ENCODE measurements at places on chromosomes 7 and 10.

DNA sequence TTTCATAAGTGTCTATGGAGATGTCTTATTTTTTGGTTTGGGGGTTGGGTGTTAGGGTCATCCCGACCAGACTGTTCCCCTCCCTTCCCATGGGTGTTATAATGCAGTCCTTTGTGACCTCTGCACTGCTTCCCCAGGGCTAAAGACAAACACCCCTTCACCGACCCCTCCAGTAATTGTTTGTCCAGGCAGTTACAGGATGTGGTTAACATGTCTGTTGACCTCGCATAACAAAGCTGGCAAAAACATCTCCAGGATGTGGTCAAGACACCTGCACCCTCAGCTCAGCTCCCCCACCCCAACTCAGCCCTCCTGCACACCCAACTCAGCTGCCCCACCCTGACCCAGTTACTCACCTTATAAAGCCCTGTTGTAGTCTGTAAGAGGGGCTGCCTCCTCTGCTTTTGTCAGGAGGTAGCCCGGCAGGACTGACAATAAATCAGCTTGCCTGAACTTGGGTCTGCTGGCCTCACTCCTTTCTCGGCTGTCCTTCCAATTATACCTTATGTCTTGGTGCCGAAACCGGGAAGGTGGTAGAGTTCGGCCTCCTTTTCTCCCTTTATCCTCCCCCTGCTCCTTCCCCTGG lies 102.2 kb downstream of the ZNF92 start:
- DNase-seq = no peak

DNA sequence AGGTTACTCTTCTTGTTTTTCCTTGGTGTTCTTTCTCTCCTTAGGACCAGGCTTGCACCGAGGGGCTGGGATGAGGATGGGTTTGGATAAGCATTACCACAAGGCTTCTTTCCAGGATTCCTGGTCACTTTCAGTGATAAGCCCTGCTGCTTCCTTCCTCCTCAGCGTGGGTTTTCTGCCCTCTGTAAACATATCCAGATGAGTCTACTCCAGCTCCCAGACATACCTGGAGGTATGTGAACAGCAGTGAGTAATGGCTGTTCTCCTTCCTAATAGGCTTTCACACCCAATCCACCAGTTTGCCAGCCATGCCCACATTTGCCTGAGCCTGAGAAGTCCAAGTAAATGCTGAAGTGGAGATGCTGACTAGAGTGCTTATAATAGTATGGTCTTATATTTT lies 229.8 kb upstream of the YAE1 start:
- no peak for DNase-seq

- DNase-seq = no peak
Measured at GRCh38 chr10:25745976-25746375, 188.1 kb upstream of the MYO3A start.

GRCh38 chr10:69107176-69107490 lies 16.8 kb upstream of the VPS26A start:
- DNase-seq = no peak

DNA sequence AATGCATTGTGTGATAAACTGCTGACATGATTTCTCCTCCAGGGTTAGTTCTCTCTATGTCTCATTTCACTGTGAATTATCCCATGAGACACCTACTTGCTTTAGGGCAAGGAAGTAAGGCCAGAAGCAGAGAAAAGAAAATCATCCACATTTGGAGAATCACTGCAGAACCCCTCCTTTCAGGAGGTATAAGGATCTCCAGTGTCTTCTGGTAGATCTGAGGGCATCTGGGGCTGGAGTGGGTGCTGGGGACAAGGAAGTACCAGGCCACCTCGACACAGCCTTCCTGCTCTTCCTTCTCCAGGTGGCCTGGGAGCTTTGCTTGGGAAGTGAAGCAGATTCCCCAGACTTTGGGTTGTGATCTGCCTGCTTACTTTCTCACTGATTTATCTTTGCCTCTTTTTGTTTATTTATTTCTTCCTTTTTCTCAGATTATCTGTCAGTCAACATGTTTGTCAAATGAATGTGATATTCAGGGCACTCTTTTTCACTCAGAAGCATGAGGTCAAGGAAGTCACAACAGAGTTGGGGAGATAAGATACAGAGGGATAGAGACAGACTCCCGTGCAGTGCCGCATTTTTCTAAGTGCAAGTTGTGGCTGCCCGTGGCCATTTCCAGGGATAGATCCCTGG lies 12.4 kb upstream of the CAMK2G start:
- DNase-seq = no peak

GRCh38 chr7:86788948-86789347 lies 145.2 kb downstream of the GRM3 start:
- DNase-seq = no peak

- DNase-seq = peak; percentile 8
Measured at GRCh38 chr10:6669269-6669859, 89.3 kb upstream of the PRKCQ start.

DNA sequence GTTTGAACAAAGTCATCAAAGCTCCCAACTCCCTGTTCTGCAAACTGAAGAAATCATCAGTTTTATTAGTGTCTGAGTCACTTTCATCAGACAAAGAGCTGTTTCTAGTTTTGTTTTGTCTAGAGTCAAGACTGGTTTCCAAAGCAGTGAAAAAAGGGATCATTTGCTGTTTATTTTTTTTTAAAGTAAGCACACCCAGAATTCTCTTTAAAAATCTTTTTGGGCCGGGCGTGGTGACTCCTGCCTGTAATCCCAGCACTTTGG lies 972.0 kb upstream of the CELF2 start:
- no peak for DNase-seq

DNA sequence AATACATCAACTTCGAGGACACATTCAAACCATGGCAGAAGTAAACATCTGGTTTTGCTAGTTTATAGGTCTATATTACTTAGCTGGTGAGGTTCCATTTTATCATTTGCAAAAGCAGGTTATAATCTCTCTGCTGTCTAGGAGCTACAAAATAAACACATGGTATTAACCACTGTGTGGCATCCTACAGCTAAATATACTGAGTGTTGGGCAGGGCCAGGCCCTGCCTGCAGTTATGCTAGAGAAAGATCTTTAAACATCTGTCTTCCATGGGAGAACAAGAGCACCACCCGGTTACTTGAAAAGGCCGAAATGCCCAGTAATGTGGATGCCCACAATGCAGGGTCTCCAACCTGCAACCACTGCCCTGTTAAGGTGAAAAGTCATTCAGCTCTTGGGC lies 20.6 kb upstream of the FKBP9 start:
- DNase-seq = no peak

- no peak for DNase-seq
Measured at GRCh38 chr10:69679736-69680135, 49.7 kb downstream of the FAM241B start.

- no peak for DNase-seq
Measured at GRCh38 chr7:18508443-18509427, 13.2 kb downstream of the HDAC9 start.

- DNase-seq = no peak
Measured at GRCh38 chr7:78264105-78264504, 465.5 kb downstream of the PHTF2 start.

DNA sequence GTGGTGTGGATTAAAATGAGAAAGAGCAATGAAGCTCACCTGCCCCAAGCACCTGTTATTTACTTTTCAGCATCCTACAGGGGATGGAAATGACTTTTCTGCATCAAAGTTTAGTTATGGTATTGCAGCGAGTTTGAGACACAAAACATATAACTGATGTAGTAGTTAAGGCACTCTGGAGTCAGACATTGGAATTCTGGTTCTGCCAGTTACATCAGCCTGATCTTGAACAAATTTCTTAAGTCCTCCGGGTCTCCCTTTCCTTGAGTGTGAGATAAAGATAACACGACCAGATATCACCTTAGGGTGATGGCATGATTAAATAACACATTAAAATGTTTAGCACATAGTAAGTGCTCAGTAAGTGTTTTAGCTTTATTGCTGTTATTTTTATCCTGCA lies 97.4 kb downstream of the ATXN7L1 start:
- DNase-seq = no peak

DNA sequence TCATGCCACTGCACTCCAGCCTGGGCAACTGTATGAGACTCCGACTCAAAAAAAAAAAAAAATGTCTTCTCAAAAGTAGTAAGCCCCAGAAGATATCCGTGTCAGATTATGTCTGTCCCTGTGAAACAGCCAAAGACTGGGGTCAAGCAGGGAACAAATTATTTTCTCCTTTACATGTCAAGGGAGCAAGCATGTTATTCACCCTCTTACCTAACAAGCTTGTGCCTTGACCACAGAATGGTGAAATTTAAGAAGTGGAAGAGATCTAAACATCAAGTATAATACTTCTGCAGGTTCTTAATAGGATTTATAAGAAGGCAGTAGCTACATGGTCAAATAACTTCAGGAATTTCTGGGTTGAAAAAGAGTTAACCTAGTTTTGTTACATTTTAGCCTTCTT lies 187.9 kb downstream of the ZNF365 start:
- DNase-seq = no peak

DNA sequence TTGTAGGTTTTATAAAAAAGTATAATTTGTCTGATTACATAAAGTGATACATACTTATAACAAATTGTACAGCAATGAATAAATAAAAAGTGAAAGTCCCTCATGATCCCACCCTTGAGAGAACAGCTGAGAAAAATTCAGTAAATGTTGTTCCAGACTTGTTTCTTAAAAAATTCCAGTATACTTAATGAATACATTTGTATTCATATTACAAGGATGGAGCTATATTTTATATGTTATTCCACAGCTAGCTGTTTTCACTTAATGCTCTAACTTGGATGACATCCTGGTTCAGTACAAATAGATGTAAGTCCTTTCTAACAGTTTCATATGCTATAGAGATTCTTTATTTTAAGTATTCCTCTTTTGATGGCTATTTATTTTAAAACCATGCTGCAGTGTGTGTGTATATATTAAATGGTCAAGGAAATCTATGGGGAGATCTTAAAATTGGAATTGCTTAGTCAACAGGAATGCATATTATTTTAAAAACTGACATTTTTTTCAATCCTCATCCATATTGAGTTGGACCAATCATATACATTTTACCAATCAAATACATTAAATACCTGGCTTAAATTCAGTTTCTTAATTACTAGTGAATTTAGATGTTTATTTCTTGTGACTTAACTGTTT lies 8.9 kb downstream of the STAMBPL1 start:
- no peak for DNase-seq

DNA sequence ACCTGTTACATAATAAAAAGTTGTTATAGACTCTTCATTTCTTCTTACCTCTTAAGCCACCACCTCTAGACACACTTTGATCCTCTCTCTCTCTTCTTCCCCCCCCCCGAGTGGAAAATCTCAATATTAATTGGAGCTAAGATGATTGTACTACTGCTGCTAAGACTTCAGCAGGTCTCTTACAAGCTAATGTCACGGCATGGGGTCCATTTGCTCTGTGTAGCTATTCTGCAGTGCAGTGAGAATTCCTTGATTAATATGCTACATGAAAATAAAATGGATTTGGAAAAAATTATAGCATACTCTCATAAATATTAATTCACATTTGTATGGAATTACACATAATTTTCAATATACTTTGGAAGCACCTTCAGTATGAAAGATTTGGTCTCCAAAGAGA lies 297.2 kb downstream of the AUTS2 start:
- no peak for DNase-seq

DNA sequence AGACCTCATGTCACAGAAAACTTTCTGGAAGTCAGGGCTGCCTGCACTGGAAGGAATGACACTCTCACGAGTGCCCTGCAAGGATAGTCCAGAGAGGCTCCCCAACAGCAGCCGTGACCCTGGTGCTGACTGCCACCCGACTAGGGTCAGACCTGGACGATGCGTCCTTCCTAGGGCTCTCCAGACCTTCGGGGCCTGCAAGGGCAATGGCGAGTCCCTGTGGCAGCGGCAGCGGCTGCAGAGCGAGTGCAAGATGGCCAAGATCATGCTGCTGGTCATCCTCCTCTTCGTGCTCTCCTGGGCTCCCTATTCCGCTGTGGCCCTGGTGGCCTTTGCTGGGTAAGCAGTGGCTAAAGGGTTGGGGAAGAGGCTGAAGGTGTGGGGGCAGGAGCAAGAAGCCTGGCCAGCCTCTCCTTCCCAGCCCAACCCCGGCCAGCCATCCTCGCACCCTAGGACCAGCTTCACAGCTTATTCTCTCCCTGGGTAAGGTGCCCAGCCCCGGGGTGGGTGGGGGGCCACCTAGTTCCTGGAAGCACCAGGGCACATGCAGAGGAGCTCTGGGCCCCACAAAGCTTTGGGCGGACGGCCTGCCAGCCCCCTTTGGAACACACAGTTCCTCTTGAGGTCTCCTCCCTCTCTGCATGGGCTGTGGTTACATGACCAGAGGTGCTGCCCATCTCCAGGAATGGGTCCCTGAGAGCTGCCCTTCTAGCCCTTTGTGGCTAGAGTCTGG lies 5.5 kb downstream of the OPN4 start:
- no peak for DNase-seq

GRCh38 chr10:78754269-78755062 lies 314.3 kb upstream of the ZMIZ1 start:
- no peak for DNase-seq

DNA sequence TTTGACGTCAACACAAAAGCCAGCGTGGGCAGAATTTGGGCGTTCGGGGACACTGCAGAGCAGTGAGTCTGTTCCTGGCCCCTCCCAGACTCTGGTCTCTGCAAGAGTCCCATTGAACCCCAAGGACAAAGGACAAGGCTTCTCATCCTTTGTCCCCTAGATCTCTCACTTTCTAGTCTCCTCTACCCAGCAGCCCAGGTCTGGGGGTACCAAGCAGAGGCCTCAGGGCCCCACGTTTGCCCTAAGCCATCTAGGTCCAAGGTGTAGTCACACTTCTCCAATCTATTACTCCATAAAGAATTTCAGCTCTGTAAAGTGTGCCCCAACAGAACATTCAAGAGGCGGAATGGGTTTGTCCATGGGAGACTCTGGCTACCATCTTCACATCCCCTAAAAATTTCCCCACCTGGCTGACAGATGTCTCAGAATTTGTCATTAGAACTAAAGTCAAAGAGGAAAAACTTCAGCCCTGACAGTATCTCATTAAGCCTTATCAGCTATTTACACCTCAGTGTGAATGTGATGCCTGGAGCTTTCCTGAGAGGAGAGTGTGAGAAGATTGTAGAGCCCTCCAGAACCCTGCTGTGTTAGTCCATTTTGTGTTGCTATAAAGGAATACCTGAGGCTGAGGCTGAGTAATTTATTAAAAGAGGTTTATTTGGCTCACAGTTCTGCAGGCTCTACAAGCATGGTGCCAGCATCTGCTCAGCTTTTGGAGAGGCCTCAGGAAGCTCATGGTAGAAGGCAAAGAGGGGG lies 81.4 kb upstream of the HABP2 start:
- DNase-seq = no peak

- DNase-seq = no peak
Measured at GRCh38 chr7:77362905-77363304, 53.2 kb downstream of the GSAP start.

DNA sequence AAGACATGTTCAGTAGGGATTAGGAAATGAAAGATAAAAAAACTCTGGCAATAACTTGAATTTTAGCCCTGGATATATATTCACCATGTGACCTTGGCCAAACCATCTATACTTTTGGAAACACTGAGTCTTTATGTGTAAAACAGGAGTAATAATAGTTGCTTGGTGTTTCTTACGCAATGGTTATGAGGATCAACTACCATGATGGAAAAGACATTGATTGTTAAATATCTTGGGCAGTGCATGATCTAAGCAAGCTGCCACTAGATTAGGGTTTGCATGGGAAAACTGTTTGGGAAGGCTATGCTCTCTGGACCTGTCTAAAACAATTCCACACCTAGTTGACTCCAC lies 6.5 kb downstream of the OR6B1 start:
- DNase-seq = no peak

GRCh38 chr7:138872576-138872975 lies 74.6 kb upstream of the ATP6V0A4 start:
- DNase-seq = no peak

GRCh38 chr10:101660256-101660655 lies 34.7 kb downstream of the FBXW4 start:
- no peak for DNase-seq

- no peak for DNase-seq
Measured at GRCh38 chr7:137539111-137539715, 195.7 kb upstream of the PTN start.

Measured in neural crest cell (in vitro differentiated cells).